ENCODE measurements at places on chromosomes 5 and 9.

DNA sequence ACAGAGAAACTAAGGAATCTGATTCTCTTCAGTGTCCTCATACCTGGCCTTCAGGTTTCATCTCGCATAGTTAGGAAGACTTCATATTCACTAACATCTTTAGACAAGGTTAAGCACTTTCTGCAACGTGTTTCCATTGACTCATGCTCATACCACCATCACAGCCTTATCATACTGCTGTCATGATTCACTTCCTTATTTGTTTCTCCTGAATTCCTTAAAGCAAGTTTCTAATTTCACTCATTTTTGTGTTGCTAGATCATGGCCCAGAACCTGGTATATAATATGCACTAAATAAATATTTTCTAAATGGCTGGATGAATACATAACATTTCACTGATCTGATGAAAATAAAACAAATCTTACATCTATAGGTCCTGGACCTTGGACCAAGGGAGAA, 472.9 kb downstream of the PRELID2 start:
- DNase-seq: no peak

DNA sequence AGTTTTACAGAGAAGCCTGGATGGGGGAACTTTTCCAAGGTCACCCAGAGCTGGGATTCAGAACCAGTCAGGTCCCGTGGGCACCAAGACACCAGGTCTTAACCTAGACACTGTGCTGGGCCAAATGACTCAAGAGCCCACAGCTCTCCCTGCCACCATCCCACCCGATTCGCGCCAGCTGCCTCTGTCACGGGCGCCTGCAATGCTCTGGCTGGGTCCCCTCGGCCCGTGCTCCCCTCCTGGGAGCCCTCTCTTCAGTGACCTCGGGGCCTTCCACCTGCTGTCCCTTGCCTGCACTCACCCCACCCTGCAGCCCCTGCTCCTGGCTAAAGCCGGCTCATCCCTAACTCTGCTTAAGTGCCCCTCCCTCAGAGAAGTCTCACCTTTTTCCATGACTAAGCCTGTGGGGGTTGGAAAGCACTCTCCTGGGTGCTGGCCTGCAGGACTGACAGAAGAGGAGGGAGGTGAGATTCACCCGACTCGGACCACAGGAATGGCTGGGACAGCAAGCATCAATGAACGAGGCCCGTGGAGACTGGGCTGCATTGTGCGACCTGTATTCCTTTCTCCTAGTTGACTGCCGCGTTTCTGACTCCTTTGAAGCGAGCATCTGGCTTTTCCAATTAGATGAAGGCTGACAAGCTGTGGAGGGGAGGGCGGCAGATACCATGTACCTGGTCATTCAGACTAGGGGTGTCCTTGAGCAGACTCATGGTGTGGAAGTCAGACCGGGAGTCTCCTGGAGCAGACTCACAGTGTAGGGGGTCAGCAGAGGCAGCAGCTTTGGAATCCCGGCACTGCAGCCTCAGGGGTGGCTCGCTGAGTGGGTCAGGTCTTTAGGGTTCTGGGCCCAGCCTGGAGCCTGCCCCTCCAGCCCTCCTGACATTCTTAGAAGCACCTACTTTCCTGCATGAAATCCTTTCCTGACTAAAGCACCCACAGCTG, 5.8 kb upstream of the IL4 start:
- no peak for DNase-seq

GRCh38 chr5:14281746-14282181, 138.6 kb downstream of the TRIO start:
- no peak for DNase-seq

- no peak for DNase-seq
These were observed 41.1 kb downstream of the G3BP1 start for GRCh38 chr5:151812757-151813309.

GRCh38 chr9:127449332-127449966, 1.8 kb downstream of the RPL12 start:
- no peak for DNase-seq

GRCh38 chr5:6755519-6755918, 42.3 kb downstream of the TENT4A start:
- no peak for DNase-seq

DNA sequence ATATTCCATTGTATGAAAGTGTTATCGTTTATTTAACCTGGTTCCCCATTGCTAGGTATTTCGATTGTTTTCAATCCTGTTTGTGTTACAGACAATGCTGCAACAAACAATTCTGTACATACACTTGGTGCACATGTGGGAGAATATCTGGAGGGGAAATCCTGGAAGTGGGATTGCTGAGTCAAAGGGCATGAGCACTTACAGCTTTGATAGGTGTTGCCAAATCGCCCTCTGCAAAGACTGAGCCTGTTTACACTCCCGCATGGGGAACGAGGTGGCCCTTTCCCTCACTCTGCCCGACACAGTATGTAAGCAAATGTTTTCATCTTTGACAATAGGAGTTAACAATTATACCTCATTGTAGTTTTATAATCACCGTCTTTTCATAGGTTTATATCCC, 66.2 kb downstream of the PDE6A start:
- DNase-seq: peak; percentile 33

GRCh38 chr5:159324102-159324755, 6.1 kb downstream of the IL12B start:
- no peak for DNase-seq

- DNase-seq: peak; percentile 52
These were observed 1020.0 kb upstream of the ARRDC3 start for GRCh38 chr5:92402956-92403702.

DNA sequence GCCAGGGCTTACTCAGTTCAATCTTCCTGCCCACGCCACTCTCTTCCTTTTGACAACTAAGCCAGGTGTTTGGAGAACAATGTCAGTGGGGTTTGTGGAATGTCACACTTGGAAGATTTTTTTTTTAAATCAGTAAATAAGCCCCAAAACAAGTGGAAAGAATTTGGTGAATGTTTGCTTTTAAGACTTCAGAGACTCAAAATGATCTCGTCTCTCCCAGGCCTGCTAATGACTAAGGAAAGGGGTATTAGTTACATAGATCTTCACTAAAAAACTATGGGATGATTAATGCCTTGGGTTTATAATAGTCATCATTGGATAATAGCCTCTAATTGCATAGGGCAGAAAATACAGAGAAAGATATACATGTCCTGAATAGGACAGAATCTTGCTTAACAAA, 166.4 kb downstream of the DMRT2 start:
- DNase-seq: no peak

DNA sequence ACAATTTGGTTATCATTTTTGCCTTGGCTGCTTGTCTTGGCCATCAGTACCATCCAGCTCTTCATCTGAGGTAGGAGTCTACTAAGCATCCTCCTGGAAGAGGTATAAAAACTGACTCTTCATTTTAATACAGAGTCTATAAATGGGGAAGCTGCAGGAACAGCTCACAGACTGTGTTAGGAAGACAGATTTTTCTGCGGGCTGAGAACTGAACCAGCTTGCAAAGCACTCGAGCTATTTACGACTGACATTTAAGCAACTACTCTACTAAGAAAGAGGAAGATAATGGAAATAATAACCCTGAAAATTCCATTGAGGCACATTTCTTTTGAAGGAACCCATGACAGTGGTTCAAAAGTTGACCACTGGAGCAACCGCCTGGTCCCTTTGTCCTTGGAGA, 314.5 kb upstream of the RFX3 start:
- no peak for DNase-seq

DNA sequence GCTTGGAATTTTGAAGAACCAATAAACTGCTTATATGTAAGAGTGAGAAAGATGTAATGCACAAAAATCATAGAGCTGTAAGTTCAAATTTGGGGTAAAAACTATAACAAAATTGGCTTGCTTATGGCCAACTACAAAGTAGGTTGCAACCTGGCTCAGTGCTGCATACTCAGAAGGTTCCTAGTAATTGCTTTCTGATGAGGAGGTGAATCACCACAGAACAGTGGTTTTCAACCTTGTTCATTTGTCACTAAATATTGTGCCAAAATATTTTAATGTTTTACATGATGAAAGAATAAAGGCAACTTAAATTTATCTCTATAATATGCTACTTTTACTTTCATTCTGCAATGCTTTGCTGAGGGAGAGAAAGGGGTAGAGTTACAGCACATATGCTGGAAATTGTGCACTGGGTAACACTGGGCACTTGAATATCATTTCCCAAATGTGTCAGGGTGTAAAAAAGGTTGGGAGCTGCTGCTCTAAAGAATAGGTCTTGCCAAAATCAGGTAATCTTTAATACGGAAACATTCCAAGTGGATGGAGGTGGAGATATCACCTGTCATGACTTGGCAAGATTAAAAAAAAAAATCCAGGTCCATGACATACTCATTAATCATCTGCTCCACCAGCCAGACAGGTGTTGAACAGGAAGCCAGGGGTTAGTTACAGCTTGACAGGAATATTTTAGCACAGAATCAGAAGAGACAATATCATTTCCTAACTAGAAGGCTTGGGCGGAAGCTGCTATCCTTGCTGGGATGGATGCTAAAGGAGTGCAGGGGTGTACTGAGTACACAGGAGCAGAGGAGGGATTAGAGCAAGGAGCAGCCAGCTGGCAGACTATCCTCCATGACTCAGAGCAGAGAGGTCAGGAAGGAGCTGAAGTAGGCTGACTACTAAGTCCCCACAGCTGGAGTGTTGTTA, 34.6 kb upstream of the CCL21 start:
- DNase-seq: no peak

GRCh38 chr5:171367424-171368370, 20.0 kb upstream of the NPM1 start:
- no peak for DNase-seq

DNA sequence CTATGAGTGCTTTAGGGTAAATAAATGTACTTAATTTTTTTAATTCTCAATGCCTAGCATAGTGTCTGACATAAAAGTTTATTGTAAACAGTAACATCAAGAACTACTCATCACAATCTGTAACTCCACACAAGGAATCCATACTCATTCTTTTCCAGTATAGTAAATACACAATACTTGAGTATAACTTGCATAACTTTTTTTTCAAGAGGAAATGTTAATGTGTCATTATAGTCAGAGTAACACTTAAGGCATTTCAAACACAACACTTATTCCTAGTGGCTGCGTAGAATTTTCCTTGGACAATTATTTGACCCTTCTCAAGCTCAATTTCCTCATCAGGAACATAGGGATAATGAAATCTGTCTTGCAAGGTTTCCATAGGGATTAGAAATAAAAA, 584.3 kb downstream of the CAAP1 start:
- no peak for DNase-seq

Data from NCI-H774 (cell line).